ENCODE measurements at places on chromosomes 16 and 17. TPM values are rescaled to one million over a fixed set of nuclear protein-coding genes. Genes with fewer than 3 reads are reported as not detected.

Gene STH
- total RNA-seq = not detected

Gene CDH16
- not detected for total RNA-seq

DNA sequence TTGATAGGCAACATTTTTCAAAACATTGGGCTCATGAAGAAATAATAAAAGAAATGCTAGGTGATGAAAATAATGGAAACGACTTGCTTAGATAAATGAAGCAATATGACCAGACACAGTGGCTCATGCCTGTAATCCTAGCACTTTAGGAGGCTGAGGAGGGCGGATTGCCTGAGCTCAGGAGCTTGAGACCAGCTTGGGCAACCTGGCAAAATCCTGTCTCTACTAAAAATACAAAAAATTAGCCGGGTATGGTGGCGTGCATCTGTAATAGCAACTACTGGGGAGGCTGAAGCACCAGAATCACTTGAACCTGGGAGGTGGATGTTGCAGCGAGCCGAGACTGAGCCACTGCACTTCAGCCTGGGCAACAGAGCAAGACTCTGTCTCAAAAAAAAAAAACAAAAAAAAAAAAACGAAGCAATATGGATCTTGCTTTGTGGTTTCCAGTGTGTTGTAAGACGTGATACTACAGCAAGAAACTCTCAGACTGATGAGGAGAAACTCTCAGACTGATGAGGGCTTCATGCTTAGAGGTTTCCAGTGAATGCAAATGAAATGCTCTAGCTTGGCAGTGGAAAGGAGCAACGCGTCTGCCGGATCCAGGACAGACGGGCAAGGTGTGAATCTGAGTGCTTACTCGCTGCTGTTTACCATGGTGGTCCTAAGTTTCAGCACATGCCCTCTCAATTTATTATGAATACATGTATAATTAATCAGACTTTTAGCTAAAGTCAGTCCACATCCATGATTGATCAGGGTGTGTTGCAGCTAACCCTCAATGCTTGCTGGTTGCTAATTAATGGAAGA is 11.5 kb upstream of the IGF2BP1 start:
- no peak for DNase-seq

Gene PRR35
- total RNA-seq = not detected

Gene DUS2
- 61.1 TPM for total RNA-seq

All from B cell (primary cell).